Naive thymus-derived CD8-positive, alpha-beta T cell (primary cell): ENCODE measurements at places on chromosomes 3 and 15.

DNA sequence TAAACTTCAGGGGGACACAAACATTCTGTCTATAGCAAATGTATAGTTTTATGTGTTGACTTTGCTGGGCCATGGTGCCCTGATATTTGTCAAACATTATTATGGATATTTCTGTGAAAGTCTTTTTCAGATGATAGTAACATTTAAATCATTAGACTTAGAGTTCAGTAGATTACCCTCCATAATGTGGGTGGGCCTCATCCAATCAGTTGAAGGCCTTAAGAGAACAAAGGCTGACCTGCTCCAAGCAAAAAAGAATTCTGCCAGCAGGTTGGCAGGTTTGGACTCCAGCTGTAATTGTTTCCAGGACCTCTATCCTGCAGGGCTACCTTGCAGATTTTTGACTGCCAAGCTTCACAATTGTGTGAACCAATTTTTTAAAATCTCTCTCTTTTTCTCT, 1250.9 kb downstream of the ROBO1 start:
- DNase-seq, result no peak

DNA sequence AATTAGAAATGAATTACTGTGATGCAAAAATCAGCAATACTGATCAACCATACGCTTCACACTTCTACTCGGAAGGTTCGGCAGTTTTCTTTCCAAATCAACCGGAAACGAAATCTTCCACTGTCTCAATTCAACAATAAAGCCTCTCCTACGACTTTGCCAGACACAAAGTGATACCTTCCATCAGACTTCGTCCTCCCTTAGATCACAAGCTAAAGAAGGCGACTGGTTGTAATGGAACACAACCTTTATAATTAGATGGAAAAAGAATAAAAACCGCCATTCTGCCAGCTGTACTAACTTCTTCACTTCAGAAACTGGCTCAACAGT, 618 bp downstream of the PARL start:
- no peak for DNase-seq

- DNase-seq, result no peak
Measured at GRCh38 chr3:171747223-171747920, 62.9 kb downstream of the PLD1 start.

DNA sequence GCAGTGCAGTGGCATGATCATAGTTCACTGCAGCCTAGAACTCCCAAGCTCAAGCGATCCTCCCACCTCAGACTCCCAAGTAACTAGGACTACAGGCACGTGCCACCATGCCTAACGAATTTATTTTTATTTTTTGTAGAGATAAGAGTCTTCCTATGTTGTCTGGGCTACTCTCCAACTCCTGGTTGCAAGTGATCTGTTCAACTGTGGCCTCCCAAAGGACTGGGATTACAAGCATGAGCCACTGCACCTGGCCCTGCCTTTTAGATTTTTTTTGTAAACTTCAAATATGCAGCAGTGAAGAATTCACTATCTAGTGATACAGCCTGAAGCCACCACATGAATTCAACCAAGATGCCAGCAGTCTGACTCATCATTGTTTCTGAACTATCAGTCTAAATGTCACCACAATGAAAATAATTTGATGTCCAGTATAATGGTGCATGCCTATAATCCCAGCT, 32.7 kb downstream of the UBXN7 start:
- DNase-seq, result no peak

- no peak for DNase-seq
Measured at GRCh38 chr15:78691167-78691850, 50.3 kb upstream of the CHRNB4 start.

DNA sequence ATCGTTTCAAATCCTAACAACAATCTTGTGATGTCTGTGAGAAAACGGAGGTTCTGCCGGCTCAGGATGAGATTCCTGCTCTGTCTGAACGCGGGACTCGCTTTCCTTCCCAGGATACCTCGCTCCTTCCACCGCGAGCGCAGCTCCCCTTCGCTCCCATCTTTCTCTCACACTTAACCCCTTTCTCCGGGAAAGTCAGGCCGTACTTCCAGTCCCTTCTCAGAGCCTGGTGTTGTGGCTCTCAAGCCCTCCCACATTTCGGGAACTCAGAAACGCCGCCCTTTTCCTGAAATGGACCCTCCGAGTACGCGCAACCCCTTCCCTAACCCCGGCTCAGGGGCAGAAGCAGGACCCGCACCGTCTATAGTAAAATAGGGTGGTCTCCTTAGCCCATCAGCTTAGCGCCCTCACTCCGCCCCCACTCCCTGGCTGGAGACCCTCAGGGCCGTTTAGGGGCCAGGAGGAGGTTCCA, 378 bp upstream of the FEM1B start:
- no peak for DNase-seq

DNA sequence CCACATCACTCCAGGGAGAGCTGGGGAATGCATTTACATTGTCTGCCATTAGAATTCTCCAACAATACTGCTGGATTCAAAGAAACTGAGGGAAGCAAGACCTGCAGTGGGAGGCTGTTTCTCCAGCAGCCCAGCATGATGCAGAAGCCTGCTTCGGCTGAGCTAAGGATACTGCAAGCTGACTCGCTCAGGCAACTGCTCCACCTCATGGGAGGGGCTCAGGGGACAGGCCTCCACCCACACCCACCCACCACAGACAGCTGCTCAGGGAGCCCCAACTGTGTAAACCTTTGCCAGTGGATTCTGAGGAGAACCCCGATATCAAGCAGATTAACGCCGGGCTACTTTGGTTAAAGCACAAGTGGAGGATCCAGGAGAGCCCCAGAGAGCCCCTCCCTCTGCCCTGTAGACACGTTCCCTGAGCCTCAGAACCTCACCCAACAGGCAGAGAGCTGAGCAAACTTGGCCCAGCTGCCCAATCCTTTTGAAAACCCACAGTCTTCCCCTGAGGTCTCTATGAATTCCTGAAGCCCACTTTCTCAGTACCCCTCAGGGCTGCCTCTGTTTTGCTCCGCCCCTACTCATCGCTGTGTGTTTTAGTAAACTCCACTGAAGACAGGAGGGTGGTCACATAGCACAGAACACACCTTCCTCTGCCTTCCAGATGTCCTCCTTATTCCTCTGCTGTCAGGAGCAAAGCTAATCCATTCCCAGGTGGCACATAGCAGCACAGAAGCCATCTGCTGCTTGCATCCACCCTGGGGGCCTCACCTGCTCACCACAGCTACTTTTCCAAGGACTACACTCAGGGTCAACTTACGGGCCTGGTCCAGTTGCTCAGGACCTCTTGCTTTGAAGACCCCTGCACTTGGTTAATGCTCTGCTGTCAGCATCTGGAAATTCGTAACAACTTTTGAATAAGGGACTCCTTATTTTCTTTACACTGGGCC, 269.0 kb downstream of the ABHD5 start:
- DNase-seq, result no peak

- DNase-seq, result no peak
Measured at GRCh38 chr3:142975316-142975995, 12.0 kb upstream of the PAQR9 start.

DNA sequence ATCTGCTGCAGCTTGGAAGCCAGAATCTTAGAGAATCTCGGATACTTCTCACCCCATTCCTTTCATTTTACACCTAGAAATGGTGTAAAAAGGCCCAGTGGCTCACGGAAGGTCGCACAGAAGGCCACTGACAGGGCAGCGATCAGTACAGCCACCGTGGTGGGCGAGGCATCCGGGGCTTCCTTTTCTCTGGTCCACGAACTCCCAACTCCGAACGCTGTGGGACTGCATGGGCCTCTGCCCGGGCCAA, 36.3 kb upstream of the POLG start:
- DNase-seq, result no peak

DNA sequence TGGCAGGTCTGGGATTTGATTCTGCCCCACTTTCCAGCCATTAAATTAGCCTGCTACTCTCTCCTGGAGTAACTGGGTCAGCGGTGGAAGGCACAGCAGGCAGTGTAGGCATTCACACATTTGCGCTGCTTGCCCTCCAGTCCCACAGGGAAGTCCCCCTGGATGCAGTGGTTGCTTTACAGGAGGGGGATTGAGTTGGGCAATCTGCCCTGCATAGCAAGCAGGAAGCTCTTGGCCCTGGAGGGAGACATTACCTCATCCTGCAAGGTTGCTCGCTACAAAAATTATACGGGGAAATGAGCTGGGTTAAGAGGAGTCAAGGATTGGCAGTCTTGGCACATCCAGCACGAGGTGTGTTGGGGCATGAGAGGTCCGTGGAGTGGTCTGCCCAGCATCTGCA, 14.8 kb downstream of the MCM2 start:
- no peak for DNase-seq

- DNase-seq, result no peak
Measured at GRCh38 chr15:28182216-28182615, 83.1 kb upstream of the OCA2 start.
